ENCODE measurements at places on chromosomes 4 and X.

GRCh38 chr4:43732829-43733426 lies 715.7 kb downstream of the KCTD8 start:
- DNase-seq, result no peak

DNA sequence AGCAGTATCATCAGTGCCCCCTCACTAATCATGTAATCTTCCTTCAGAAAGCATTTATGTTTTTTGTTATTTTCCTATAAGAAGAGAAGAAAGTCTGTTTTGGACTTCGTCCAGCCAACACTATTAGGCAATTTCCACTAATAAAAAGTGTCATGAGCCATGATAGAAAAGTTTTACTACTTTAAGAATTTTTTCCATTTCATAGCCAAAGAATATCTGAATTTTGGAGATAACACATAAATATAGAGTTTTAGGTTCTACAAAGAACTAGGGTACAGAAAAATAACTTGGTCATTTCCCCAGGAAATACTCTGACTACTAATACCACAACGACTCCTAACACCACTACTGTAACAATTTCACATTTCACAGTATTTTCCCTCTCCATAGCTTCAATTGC lies 41.8 kb upstream of the VEGFC start:
- DNase-seq, result no peak

DNA sequence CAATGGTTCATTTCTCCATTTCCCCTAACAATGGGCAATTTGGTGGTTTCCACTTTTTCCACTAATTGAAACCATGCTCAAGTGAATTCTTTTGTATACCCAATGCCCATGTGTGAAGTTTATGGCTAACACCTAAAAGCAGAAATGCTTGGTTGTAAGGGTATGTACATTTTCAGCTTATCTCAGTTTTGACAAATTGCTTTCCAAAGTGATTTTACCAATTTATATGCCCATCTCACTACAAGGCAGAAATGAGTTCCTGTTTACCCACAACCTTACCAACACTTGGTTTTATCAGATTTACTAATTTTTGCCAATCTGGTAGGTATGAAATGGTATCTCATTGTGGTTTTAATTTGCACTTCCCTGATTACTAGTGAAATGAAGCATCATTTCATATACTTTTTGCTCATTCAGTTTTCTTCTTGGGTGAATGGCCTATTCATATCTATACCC lies 14.8 kb downstream of the GPR34 start:
- no peak for DNase-seq

- DNase-seq, result no peak
Observed at GRCh38 chr4:98661371-98662054, 3.1 kb upstream of the TSPAN5 start.

DNA sequence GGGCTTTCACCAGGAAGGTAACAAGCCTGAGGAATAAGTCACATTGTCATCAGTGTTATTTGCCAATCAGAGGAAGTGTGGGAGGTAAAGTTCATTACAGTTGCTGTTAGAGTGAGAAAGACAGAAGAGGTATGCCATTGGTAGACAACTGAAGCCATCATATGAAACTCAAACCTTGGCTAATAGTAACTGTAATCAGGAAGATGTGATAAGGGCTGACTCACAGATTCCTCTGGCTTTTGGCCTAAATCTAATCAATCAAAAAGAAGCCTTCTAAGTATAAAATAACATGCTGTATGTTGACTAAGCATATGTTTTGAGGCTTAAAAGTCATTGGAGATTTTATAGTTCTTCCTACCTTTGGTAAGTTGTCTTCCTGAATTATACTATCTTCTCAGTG lies 242.8 kb downstream of the PCDH7 start:
- DNase-seq, result no peak

DNA sequence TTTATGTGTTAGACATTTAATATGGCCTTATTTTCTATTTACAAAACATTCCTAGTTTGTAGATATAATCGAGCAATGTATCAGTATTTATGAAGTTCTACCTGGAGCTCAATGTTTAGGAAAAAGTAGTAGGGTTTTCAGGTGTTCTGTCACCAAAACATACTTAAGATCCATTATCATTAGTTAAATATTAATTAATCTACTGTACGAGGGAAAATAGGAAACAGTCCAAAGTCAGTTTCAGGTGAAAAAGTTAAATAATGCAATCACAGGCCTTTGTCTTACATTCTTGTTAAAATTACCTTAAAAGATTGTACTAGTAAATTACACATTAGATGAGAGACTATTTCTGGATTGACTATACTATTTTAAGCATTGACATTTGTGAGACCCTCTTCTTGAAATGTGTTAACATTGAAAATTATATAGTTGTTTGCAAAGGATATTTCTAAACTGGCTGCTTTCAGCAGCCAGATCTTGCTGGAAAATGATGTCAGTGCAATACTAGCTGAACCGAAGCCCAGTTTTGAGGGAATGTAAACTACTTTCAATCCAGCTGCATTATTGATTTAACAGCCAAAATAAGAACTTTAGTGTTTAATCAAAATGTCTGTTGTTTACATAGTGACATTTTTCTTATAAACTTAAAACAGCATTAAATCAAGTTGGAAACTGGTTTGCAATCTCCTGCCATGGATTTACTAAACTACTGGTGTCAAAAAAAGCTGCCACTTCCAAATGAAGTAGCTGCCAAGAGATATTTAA lies 19.3 kb downstream of the GUCY1B1 start:
- no peak for DNase-seq

DNA sequence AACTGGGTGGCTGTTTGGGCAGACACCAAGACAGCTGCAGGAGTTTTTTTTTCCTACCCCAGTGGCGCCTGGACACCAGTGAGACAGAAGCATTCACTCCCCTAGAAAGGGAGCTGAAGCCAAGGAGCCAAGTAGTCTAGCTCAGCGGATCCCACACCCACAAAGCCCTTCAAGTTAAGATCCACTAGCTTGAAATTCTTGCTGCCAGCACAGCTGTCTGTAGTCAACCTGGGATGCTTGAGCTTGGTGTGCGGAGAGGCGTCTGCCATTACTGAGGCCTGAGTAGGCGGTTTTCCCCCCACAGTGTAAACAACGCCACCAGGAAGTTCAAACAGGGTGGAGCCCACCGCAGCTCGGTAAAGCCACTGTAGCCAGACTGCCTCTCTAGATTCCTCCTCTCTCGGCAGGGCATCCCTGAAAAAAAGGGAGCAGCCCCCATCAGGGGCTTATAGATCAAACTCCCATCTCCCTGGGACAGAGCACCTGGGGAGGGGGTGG lies 171.4 kb downstream of the ARHGEF9 start:
- DNase-seq, result no peak

GRCh38 chrX:40391662-40392061 lies 189.1 kb upstream of the ATP6AP2 start:
- no peak for DNase-seq
